ENCODE measurements at places on chromosomes 5 and 9.

DNA sequence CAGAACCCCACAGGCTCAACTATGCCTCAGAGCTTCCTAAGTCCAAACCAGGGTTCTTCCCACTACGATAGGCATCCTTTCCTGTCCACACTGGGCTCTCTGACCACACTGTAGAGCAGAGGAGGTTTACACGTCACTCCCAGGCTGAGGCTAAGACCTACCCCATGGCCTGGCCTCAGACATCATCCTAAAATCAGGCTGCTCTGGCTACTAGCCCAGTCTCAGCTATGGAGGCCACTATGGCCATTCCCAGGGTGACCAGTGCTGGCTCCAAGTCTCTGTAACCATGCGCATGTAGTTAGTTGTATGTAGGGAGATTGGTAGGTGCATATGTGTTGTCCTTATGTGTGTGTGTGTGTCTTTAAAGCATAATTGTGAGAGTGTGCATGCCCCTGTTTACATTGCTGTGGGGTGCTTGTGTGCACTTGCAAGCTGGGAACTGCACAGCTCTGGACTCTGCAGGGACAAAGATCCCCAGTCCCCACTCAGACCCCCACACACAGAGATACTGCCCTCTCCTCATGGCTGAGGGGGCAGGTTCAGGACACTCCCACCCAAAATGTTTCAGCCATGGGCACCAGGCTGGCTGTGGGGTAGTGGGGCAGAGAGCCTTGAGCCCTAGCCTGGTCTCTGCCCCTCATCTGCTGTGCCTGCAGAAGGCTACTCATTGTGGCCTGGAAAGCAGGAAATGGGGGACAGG lies 12.3 kb downstream of the PDLIM4 start:
- no peak for DNase-seq

DNA sequence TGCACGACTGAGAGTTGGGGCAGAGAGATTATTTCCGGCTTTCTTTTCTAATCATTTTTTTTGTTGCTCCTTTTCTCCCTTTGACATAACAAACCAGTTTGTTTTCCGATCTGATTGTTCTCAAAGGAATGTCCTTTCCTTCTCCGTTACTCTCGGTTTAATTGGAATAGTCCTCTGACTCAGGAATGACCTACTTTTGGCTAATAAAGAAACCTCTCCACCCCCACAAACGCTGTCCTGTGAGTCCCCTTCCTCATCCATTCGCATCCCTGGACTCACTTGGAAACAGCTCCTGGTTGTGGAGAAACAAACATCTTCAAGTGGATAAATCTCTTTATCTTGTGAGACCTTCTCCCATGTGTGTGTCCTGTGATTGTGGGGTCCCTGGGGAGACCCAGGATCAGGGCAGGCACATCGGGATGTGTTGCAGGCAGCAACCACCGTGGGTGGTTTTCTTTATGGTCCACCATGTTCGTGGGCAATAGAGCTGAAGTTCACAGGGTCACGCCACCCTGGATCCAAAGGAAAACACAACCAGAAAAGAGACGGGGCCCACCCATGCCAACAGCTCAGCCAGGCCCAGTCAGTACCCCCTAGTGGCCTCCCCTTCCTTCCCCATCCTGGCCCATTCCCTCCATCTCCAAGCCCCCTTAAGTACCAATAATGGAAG lies 45.2 kb upstream of the NEK6 start:
- no peak for DNase-seq

DNA sequence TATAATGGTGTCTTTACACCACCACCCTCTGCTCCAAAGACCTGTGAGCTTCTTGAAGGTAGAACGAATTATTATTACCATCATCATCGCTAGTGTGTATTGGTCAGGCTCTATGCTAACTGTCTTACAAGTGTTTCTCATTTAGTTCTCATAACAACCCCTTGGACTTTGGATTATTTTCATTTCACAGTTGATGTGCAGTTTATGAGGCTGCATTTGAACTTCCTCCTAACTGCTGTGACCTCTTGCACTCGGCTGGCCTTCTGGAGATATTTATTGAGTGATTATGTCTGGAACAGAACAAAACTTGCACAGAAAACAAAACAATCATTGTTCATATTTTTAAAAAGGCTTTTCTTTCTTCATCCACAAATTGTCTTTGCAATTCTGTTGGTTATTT lies 306.3 kb upstream of the SGCD start:
- no peak for DNase-seq

DNA sequence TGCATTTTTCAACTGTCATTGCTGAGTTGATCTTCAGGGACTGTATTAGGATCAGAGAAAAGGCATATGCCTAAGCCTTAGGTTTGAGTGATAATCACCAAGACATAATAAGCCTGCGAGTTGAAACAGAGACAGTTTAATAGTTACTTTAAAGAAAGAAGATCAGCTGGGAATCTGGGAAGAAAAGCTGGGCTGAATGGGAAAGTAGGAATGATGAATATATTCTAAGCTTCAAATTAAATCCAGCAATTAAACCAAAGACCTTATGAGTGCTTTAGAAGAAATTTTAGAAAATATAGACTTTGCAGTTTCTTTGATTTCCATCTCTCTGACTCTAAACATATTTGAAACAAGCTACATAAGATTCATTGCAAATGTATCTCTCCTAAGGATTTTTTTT lies 222.3 kb downstream of the ENC1 start:
- DNase-seq: no peak

GRCh38 chr9:10242255-10242654 lies 370.5 kb downstream of the PTPRD start:
- DNase-seq: no peak

GRCh38 chr5:25301836-25302235 lies 657.1 kb upstream of the CDH10 start:
- no peak for DNase-seq

- DNase-seq: no peak
Measured at GRCh38 chr9:112894041-112894440, 3.4 kb upstream of the SLC46A2 start.

DNA sequence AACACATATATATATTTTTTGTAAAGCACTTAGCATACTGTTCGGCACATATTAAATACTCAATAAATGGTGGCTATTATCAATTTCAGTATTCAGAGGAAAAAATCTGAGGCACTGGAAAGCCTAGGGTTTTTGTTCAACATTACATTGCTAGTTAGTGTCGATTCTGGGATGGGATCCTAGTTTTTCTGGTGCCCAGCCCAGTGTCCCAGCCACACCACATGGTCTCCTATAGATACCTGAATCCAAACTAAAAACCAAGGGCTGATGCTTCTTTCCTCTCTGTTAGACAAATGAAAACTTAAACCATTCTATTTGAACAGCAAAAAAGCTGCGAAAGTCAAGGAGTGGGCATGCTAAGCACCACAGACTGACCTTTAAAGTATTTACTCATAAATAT lies 810.7 kb upstream of the DMAC1 start:
- DNase-seq: no peak

- no peak for DNase-seq
Measured at GRCh38 chr9:18516965-18517364, 43.0 kb downstream of the ADAMTSL1 start.
